Activated CD8-positive, alpha-beta memory T cell treated with anti-CD3 and anti-CD28 coated beads for 4 hours (primary cell): ENCODE measurements at places on chromosomes 2 and 18.

DNA sequence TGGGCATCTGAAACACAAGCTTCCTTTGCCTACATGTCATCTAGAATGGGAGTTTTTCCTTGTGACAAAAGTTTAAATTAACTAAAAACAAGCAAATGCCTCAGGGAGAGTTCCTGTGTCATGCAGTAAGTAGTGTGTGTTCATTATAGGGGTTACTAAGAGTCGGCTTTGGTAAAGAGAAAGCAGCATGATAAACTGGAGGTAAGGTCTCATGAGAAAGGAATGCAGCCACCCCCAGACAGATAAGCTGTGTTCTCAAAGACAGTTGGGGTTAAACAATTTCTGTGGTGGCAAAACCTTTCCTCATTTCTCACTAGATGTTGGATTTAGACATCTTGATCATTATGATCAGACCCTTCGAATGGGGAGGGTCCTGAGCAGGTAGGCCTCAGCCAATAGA, 129.7 kb downstream of the MAP4K4 start:
- DNase-seq = no peak

GRCh38 chr18:8561123-8561910, 47.9 kb upstream of the RAB12 start:
- no peak for DNase-seq

- DNase-seq = no peak
Measured at GRCh38 chr2:119630121-119630520, 48.9 kb upstream of the TMEM177 start.

DNA sequence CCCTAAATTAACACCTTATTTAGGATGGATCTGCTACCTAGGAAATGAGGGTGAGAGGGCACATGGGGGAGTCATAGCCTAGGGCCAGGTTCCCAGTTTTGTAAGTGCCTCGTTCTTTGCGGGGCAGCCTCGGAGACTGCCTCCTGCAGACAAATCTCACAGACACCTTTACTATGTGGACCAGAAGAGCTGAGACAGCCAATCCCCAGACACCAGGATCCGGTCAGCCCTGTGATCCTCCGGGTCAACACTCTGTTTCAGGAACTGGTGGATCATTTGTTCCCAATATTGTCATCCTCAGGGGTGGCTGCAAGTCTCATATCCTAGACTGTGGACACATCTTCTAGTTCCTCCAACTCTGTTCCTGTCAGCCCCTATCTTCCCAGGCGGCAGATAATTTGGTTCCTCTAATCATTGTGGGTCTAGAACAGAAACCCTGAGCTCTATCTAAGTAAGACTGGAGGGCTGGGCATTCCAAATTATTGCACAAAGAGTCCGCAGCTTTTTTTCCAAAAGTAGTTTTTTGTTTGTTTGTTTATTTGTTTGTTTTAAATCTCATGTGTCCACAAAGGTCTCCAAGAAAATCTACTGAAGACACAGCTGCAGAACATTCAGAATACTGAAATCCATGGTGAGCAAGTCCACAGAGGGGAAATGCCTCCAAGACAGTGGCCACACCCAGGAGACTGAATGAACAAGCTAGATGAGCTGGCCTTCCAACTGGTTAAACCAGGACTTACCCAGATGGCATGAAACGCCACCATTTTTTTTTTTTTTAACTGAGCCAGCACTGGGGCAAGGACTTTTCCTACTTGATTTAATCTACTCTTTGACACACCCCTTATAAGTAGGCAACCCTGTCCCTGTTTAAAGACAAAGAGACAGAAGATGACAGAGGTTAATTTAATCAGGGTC, 6.2 kb upstream of the GDF7 start:
- no peak for DNase-seq

DNA sequence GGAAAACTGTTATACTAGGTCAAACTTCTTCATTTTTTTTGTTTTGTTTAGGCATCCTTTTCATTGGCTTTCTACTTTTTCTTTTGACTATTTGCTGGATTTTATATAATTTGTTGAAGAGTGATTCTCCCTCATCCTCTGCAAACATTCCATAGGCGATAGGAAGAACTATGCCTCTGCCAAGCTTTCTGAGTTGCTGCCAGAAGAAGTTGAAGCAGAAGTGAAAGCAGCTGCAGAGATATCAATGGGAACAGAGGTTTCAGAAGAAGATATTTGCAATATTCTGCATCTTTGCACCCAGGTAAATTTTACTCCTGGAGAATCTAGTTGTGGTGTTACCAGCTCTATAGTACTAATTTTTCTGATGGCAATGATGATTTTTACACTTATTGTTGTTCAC, 25.4 kb downstream of the NOP58 start:
- DNase-seq = no peak
